Activated naive CD4-positive, alpha-beta T cell treated with anti-CD3 and anti-CD28 coated beads, Interleukin-2, amount 10 ng/mL, durations not matched to agents 7 days and 5 days (primary cell): ENCODE measurements at places on chromosomes 3 and 15.

DNA sequence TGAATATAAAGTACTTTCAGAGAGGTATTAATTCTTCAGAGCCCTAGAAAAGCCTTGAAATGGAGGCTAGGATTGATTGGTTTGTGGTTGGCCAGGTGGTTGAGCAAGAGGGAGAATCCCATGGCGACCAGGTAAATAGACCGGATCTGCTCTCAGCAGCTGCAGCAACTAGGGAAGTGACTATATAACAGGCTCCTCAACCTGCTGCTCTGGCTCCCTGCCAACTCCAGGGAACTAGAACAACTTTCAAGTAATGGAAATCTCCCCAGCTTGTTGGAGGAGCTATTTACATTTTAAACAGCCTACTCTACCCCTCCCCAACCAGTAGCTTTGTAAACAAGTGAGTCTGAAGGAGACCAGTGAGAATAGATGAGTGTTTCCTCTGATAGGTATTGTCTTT is 121.8 kb upstream of the CADM2 start:
- no peak for DNase-seq

DNA sequence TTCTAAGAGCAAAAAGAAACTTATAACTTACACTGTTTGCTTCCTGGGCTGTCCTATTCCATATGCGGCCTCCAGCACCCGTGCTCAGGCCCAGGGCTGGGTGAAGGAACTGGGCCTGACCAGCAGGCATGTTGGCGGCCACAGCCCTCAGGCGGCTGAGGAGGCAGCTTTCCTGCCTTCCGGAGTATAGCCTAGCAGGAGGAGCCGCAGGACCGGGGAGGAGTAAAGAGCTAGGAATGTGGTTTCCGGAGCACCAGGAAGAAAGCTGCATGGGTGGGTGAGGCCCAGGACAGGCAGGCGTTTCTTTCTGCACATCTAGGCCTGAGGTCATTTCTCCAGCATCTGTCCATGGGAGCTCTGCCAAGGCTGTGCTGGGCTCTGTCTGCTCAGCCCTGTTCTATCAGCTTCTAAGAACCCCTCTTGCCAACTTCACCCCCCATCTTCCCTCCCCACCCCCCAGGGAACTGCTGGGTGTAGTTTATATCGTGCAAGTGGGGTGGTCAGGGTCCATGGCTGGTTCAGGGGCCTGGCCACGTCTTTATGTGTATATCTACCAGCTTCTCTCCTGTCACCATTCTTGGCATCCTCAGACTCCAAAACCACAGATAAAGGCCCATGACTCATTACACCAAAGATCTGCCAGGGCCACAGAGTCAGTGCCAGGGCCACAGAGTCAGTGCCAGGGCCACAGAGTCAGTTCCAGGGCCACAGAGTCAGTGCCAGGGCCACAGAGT is 7.8 kb upstream of the KIF7 start:
- no peak for DNase-seq

GRCh38 chr3:75015280-75015679 is 400.8 kb upstream of the CNTN3 start:
- DNase-seq: no peak

GRCh38 chr3:114809668-114810413 is 337.2 kb downstream of the ZBTB20 start:
- no peak for DNase-seq

DNA sequence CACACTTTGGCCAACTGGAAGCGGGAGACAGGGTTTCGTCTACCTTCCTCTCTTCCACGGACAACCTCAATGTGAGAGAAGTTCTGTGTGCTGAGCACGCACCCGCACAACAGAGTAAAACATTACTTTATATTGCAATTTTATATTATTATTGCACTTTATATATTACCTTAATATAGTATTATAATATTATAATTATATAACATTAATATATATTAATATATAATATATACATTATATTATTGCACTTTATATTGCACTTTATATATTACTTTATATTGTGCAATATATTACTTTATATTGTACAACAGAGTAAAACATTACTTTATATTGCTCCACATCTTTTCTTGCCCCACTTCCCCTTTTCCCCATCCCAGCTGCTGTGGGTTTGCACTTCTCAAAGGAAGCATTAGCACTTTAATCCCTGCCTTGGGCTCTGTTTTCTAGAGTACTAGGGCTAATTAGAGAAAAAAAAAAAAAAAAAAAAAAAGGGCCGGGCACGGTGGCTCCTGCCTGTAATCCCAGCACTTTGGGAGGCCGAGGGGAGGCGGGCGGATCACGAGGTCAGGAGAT is 76.4 kb upstream of the SLC4A7 start:
- no peak for DNase-seq

- DNase-seq: no peak
Measured at GRCh38 chr3:82240322-82240721, 478.9 kb upstream of the GBE1 start.
